ENCODE measurements at places on chromosomes 2 and 18.

DNA sequence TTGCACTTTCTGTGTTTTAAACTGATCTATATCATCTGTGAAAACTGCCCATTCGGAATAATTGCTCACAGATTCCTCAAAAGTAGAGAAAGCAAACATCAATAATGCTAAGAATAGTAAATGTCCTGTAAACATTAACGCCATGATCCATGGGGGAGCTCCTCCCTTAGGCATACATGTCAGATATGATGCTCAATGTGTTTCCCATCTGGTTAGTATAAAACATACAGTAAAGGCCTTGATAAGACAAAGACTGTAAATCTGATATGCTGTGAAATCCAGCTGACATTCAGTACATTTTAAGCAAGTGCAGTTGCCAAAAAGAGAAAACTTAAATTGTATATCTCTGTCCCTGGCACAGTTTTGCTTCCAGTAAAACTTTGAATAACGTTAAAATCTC lies 2.1 kb downstream of the DSEL start:
- no peak for DNase-seq

DNA sequence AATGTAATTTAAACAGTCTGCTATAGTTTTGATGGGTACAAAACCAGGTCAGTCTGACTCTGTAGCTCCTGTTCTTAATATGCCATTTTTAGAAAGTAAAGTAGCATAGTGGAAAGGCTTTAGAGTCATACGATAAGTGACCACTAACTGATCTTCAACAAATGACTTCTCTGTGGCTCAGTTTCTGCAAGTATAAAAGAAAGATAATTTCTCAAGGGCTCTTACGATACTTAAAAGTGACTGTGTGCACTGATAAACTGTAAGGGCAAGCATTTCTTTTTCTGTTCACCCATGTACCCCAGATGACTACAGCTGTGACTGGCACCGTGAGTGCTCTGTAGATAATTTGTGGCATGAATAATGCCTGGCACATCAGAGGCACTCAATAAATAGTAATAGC lies 178.7 kb downstream of the LCLAT1 start:
- DNase-seq = no peak

DNA sequence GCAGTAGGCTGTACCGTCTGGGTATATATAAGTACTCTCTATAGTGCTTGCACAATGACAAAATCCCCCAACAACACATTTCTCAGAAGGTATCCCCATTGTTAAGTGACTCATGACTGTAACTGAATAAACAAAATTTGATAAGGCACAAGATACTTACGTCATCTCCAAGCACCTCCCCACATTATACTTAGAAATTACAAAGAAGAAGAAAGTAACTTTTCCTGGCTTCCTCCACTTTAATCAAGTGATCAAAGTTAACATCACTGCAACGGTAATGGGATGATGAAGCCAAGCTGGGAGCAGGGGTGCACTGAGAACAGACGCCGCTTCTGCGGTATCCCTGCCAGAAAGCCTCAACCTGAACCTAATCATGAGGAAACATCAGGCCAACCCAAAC lies 9.7 kb downstream of the TNS1 start:
- no peak for DNase-seq

DNA sequence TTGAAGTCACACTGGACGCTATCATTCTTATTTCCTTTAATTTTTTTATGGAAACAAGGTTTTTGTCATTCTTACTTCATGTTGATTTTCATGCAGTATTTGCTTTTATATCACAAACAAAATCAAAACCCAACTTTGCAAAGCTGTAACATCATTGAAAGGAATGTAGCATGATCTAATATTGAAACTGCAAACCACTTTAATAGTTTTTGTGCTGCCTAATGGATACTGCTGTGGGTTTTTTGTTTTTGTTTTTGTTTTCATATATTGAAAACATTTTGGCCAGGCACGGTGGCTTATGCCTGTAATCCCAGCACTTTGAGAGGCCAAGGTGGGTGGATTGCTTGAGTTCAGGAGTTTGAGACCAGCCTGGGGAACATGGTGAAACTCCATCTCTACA lies 81.6 kb downstream of the MAP2 start:
- no peak for DNase-seq

- no peak for DNase-seq
These were observed 83.4 kb downstream of the DOCK10 start for GRCh38 chr2:224958873-224959272.

- DNase-seq = no peak
These were observed at the start of gene ZEB2 for GRCh38 chr2:144519934-144520731. TSS of gene ZEB2 (minus strand) at chr2:144520119. CDS start at chr2:144517350, 2,769 bp downstream.

DNA sequence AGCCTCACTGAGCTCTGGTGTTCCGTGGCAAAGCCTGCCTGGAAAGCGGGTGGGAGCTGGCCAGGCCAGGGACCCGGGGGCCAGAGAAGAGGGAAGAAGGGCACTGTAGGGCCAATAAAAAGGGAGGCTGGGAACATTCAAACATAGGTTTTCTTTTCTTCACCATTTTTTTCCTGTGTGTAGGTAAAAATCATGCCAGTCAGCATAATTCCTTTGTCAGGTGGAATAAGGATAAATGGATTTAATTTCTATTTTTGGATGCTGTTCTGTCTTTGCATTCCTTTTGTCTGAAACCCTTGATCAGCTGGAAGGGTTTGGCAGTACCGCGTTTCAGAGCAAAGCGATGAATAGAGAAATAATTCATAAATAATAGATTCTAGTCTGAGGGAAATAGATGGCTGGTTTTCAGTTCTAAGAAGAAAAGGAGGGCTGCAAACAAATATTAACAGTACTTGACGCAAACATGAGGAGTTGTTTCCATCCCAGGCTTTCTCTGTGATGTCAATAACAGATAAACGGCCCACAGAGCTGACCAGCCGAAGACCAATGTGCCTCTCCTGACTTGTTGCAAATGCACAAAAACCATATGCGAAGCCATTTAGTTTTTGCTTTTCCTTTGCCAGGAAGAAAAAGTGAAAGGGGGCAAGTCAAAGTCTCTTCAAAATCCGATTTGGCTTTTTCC lies 384.4 kb downstream of the TSN start:
- no peak for DNase-seq

DNA sequence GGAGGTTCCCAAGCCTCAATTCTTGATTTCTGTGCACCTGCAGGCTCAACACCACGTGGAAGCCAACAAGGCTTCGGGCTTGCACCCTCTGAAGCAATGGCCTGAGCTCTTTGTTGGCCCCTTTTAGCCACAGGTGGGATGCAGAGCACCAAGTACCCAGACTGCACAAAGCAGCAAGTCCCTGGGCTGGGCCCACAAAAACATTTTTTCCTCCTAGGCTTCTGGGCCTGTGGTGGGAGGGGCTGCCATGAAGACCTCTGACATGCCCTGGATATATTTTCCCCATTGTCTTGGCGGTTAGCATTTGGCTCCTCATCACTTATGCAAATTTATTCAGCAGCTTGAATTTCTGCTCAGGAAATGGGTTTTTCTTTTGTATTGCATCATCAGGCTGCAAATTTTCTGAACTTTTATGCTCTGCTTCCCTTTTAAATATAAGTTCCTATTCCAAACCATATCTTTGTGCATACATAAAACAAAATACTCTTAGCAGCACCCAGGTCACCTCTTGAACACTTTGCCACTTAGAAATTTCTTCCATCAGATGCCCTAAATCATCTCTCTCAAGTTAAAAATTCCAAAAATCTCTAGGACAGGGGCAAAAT lies 9.0 kb upstream of the MATN3 start:
- no peak for DNase-seq

- no peak for DNase-seq
These were observed 195.4 kb downstream of the FAM210A start for GRCh38 chr18:13530879-13531387.

- no peak for DNase-seq
These were observed 36.1 kb downstream of the MROH2A start for GRCh38 chr2:233814056-233814835.

DNA sequence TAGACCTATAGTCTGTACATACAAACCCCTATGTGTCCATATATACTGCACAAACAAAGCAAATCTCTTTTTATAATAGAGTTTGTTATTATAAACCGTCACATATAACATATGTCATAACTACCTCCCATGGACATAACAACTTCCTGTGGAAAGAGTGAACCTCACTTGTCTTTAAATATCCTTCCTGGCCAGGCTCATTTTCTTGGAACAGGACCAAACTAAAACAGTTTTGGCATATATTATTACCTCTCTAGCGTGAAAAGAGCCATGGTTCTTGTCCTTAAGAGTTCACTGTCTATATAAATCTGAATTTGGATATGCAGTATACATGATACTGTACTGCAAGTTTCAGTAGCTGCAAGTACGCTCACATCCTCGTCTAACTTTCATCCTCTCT lies 28.3 kb upstream of the DNAJC27 start:
- DNase-seq = no peak

- no peak for DNase-seq
These were observed 8.7 kb upstream of the SERPINB13 start for GRCh38 chr18:63578357-63578958.

- DNase-seq = no peak
These were observed 29.9 kb upstream of the TRIB2 start for GRCh38 chr2:12686708-12687283.

DNA sequence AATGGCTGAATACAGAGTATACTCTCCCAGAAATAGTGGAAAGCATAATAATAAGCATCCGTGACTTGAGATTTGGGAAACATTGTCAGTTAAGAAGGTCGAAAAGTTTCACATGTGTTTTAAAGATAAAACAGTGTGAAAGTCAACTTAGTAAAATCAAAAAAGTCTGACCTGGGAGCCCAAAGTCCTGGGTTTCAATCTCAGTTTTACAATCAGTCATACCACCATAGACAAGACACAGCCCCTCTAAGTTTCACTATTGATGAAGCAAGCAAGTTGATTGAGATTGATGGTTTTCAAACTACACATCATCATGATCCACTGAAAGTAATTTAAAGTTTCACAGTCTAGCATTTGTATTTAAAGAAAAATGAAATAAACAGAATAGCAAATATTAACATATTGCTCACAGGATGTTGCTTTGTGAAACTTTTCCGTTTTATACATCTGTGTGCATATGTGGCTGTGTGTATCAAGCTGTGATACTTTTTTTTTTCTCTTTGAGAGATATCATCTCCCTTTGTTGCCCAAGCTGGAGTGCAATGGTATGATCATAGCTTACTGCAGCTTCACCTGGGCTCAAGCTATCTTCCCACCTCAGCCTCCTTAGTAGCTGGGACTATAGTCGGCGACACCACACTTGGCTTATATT lies 71.1 kb downstream of the PIK3C3 start:
- no peak for DNase-seq

DNA sequence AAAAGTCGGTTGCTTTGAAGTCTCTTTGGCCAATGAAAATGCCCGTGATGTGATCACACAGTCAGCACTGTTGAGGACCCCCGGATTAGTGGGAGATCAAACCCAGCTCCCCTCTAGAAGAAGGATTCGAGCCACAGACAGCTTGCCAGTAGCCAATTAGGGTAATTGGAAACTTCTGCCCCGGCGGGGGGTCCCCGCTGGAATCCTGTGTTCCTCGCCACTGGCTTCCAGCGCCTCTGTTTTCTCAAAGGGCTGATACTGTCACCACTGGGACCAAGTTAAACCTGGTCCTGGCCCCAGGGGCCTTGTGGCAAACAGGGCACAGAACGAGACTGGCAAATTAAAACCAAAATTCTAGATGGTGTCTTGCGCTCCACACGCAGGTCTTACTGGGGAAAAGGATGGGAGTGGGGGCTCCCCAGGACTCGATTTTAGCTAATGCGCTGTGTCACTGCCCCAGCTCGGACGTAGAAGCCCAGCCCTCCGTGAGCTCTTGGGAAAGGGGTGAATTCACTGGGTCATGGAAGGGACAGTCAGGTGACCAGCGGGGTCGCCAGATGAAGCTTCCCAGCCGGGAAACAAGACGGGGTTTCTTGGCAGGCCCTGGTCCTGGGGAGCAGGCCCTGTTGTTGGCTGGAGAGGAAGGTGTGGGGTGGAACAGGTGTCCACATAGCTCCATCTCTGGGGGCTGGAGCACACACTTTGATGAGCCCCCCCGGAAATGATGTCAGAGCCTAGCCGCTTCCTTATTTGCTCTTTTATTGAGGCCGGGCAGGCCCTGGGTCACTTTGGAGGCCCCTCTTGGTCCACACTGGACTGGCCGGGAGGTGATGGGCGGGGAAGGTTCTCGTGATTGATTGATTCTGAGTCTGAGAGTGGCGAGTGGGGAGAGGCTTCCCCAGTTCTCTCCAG lies 90.2 kb downstream of the SMAD7 start:
- DNase-seq = no peak

GRCh38 chr2:227597998-227598397 lies 695 bp upstream of the SCYGR2 start:
- no peak for DNase-seq

DNA sequence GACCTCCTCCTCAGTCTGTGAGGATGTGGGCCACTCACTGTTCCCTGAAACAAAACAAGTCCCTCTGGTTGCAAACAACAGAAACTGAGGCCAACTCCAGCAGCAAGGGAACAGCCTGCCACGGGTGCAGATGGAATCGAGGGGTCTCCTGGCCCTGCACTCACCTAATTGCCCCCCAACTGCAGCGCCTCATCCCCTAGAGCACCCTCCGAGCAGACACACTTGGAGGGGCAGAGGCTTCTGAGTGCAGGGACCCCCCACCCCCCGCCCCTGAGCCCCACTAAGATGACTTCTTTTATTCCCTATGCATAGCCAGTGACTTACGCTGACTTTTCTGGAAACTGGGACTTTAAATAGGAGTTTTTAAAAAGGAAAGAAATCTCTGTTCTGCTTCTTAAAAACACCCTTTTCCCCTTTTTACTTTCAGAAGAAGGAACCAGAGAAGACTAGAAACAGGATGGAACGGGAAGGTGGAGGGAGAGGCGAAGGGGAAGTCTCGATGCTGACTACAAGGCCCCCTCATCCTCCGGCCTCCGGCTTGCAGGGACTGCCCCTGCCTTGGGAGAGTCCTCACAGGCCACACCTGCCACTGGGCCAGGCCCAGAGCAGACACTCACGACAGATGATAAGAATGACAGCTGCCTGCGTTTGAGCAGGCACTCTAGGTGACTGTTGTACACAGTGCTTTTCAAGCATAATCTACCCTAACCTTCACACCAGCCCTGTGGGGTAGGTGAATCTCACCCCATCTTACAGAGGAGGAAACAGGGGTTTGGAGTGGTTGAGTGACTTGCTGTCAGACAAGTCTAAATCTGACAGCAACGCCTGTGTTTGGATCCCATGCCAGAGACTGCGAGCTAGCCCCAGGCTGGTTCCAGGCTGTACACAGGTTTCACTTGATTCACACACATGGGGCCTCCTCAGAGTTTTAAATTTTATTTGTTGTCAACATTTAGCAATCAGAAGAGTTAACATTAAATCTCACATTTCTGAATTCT lies 28.2 kb upstream of the BIN1 start:
- DNase-seq = no peak

DNA sequence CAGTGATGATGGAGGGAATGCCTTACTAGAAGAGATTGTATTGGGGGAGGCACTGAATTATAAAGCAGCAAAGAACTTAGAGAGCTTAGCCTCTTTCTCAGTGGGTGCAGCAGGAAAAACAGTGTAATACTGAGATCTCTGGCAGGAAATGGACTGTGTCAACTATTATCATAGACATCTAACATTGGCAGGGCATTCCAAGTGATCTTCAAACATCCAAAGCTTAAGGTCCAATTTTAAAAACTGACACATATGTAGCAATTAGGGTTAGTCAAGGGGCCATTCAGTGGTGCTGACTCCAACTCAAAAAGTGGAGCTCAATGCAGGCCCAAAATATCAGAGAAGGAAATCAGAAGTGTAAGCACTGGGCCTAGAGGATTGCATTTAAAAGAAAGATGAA lies 106.6 kb upstream of the DDX18 start:
- DNase-seq = no peak
